ENCODE measurements at places on chromosomes 12 and 14.

GRCh38 chr14:23697680-23698079, 61.5 kb downstream of the DHRS2 start:
- DNase-seq, result no peak

- DNase-seq, result no peak
Measured at GRCh38 chr12:115088328-115088994, 404.5 kb upstream of the TBX3 start.

DNA sequence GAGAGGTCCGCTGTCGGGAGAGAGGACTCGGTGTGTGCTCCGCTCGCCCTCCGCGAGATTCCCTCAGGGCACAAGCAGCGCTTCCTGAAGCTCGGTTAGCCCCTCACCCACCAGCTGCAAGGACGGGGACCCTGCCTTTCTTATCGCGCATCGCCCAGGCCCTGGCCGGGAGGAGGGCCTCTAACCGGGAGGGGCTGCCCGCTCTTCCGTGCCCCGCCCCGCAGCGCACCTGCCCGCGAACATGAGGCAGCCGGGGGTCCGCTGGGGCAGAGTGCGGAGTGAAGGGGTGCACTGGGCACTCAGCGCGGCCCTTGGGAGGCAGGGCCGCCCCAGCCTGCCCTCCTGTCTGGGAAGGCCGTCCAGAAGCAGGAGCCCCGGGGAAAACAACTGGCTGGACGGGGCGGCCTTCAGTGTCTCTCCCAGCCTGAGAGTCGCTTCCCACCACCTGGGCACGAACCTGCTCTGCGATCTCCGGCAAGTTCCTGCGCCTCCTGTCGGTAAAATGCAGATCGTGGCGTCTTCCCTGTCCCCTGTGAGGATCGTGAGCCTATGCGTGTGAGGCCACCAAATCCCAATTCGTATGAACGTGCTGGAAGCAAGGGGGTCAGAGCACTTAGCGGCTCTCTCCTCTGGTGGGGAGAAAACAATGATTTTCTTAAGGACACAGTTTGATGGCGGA, 28.0 kb upstream of the ADIPOR2 start:
- peak; percentile 71 for DNase-seq

- DNase-seq, result no peak
Measured at GRCh38 chr12:101287357-101287756, 7.5 kb downstream of the UTP20 start.

- no peak for DNase-seq
Measured at GRCh38 chr12:52093346-52093745, 13.8 kb downstream of the SMIM41 start.

DNA sequence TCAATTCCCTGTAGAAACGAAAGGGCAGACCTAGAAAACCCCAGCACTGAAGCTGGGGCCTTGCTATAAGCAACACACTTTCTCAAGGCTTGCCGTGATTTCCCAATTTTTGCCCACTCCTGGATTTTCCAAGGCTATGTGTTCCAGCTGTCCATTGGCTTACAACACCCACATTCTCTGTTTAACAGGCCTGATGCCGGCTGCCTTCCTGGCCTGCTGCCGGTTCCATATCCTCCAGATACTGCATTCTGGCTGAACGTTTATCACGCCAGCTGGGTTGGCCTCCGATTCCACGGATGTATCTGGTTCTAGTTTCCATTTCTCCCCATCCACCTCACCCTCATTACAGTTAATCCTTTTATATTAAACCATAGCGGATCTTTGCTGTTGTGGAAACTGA, 2.0 kb upstream of the PCNX1 start:
- DNase-seq, result no peak

GRCh38 chr14:104999361-104999760, 13.8 kb downstream of the CLBA1 start:
- no peak for DNase-seq

DNA sequence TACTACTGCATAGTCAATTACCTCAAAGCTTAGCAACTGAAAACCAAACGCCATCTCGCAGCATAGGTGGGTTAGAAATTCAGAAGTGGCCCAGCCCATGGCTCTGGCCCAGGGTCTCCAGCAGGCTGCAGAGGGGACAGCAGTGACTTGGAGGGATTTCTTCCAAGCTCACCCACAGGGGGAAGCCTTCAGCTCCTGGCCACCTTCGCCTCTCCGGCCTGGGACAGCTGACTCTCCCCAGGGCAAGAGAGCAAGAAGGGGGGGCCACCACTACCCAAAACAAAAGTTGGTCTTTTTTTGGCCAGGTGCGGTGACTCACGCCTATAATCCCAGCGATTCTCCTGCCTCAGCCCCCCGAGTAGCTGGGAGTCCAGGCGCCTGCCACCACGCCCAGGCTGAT, 32.2 kb upstream of the ANKRD9 start:
- DNase-seq, result no peak

DNA sequence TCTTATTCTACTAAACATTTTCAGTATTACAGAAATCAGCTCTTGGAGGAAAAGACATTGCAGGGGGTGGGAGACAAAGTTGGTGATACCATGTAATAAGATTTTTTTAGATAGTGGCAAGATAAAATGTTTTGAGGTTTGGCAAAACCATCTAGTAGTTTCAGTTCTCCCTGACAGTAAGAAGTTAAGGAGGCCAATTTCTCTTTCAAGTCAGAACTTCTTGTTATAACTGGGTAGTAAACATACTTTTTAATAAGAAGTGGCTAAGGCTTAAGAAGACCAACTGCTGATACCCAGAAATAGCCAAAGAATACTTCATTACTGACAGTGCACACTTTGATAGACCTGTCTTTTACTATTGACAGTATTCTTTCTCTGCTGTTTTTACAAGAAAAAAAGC, 452.3 kb downstream of the DIO2 start:
- no peak for DNase-seq

GRCh38 chr14:77424862-77425261, 1.5 kb upstream of the NOXRED1 start:
- DNase-seq, result no peak

DNA sequence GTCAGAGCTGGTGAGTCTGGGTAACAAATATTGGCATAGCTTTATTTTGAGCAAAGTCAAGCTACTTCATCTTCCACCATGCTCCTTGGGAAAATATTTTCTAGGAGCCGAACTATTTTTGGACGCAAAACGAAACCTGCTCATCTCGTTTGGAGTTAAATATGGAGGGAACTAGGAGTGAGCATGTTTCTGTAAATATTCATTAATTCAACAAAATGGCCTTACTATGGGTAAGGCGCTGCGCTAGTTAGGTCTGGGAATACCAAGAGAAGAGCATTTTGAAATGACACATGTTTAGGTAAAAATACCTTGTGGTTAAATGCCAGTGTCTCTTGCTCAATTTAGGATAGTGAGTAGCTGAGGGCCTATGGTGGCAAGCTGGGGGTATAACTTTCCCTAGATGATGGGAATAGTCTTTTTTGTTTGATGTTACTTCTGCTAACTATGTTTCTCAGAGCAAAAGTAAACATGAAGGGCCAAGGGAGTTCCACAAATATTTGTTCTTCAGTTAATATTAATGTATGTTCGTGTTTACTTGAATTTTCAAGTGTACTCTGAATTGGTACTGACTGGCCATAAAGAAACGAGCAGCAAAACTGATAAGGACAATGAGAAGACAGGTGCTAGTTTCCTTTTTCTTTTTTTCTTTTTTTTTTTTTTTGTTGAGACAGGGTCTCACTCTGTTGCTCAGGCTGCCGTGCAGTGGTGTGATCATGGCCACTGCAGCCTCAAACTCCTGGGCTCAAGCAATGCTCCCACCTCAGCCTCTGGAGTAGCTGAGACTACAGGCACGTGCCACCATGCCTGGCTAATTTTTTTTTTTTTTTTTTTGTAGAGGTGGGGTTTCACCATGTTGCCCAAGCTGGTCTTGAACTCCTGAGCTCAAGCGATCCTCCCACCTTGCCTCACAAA, 77.7 kb downstream of the MAP1LC3B2 start:
- DNase-seq, result no peak
